Renal cortical epithelial cell (primary cell): ENCODE measurements at places on chromosomes 12 and 14.
A peak's percentile ranks its signal among the peaks of the same experiment; 100 is the strongest.

GRCh38 chr14:61153431-61153830, 127.7 kb downstream of the TMEM30B start:
- DNase-seq = peak; percentile 72

DNA sequence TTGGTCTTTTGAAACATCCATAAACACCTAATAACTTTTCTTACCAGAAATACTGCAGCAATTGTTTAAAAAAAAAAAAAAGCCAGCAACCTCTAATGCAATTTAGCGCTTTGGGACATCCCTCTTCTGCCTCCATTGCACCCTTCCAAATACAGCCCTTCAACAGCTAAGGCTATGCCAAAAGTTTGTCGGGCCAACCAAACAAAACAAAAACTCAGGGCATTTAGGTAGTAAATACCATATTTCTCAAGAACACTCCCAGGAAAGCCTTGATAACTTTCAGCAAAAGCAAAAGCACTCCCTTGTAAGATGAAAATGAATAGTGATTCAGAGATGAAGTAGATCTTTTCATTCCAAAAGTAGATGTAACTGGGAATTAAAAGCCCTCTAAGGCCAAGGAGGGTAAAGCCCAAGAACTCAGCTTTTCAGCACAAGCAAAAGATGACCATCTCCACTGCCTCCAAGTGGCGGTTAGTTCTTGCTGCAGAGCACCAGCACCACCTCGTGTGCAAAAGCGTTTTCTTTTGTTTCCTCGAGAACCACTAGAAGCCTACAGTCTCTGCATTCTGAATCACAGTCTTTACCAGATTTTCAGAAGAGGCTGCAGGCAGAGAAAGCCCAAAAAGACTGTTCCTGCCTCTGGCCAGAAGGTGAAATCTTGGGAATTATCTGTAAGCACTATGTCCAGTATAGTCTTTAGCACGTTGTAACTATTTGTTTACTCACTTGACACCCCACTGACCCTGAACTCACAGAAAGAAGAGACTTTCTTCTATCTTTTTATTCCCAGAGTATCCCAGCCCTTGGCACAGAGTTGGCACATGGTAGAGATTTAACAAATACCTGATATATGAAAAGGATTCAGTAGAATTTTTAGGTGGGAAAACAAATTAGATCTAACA, 53.1 kb downstream of the SIX6 start:
- peak; percentile 75 for DNase-seq

DNA sequence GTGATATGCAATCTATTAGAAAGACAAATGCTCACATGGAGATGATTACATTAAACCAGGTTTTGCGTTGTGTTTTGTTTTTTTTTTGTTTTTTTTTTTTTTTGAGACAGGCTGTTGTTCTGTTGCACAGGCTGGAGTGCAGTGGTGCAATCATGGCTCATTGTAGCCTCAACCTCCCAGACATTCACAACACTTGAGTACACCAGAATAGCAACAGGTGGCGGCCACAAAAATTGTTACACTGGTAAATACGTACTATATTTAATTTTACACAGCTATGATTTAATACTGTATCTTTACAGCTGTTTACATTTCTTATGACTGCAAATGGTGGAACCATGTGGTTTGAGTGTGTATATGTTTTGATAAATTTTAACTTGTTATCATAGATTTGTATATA, 60.0 kb downstream of the SCAF11 start:
- no peak for DNase-seq

DNA sequence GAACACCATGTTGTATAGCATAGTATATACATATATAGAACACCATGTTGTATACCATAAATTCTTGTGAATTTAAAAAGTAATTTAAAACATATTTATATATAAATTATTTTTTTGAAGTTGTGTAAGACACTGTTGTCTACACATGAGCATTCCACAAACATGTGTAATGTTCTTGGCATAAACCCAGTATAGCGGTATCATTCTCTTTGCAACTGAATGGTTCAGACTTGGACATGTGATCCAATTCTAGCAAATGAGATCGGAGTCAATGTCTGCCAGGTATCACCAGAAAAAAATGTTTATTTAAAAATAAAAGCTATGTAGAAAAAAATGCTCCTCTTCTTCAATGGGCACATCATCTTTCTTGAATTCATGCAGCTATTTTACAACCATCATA, 33.9 kb downstream of the CEP290 start:
- peak; percentile 15 for DNase-seq

DNA sequence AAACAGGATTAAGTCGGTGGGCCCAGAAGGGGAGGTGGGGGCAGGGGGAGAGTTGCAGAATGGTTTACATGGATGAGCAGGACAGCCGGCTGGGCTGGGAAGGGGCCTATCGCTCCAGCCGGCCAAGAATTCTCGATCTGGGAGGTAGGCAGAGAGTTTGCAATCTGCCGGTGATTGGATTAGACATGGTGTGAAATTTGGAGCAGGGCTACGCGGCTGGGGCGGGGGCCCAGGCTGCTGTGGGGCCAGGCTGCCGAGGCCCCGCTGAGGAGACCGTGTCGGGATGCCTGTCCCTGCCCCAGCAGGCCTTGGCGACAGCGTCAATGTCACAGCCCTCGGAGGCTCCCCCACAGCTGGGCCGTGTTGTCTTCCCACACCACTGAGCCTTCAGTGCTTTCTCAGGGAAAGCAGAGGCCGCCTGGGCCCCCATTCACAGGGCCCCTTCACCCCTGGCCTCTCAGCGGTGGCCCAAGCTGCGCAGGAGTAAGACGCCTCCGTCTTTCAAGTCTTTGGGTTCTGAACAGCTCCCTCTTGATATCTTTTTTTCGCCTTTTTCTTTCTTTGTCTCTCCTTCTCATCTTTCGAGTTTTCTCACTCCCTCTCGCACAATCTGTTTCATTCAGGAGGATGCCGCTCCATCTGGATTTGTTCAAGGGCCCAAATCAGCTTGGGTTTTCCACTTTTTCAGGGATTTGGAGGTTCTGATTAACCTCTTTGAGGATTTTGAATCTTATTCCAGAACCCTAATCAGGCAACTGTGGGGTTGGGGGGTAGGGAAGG, 117.5 kb upstream of the PARP11 start:
- DNase-seq = no peak

DNA sequence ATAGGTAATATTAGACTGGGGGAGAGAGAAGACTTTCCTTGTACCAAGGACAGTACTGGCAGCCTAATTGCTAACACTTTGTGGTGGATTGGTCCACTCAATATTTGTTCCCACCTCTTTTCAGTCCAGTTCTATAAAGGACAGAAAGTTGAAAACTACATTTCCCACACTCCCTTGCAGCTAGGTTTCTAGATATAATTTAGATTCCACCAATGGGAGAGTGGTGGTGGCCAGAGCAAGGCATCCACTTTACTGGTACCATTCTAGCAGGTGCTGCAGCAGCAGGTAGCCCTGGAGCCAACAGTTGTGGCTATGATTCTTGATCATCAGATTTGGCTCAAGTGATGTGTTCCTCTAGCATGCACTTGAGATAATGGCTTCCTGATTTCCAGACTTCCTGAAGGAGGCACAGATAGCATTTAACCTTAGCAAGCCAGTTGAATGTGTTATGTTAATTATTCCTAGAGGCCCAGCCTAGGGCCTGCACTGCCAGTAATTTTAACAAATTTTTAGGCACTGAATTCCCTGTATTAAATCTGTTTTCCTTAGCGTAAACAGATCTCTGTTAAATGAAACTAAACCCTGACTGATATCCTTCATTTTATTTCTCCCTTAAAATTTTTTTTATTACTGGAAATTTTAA, 24.4 kb downstream of the SLC38A1 start:
- no peak for DNase-seq

- no peak for DNase-seq
Measured at GRCh38 chr12:122116707-122117535, 38.4 kb downstream of the MLXIP start.

GRCh38 chr12:91327889-91328288, 145.3 kb upstream of the DCN start:
- no peak for DNase-seq

DNA sequence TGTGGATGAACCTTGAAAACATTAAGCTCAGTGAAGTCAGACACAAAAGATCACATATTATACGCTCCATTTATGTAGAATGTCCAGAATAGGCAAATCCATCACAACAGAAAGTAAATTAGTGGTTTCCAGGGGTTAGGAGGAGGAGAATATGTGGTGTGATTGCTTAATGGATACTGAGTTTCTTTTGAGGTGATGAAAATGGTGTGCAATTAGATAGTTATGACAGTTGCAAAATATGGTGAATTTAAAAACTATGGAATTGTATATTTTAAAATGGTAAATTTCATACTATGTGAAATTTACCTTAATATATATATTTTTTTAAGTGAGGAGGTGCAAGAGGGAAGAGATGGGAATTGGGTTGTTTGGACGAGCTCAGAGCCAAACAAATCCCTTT, 46.3 kb upstream of the KICS2 start:
- DNase-seq = no peak

GRCh38 chr14:51954031-51954430, 35.3 kb upstream of the RTRAF start:
- no peak for DNase-seq

DNA sequence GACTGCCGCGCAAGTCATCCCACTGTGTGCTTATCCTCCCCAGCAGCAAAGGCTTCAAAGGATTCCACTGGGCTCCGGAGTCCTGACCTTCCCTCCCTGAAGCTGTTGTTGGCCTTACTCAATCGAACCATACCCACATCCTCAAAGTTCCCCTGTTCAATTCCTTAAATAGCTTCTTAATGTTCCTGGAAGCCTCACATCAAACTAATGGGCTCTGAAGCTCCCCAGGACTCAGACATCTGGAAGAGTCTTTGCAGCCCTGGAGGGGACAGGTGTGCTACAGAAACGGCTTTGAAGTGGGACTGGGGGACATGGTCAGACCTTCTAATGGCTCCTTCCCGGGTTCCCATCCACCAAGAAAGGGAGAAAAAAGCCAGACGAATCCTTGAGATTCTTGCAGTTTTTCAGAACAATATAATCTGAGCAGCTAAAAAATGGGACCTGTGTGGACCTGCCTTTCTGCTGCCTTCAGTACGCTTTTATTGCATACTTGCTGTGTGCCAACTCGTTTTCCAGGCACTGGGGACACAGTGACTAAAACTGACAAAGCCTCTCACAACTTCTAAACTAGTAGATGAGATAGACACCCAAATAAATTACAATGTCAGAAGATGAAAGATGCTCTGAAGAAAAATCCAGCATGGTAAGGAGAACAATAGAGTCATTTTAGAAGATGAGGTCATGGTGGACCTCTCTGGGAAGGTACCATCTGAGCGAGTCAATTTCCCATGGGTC, 204.5 kb downstream of the MON2 start:
- DNase-seq = no peak

DNA sequence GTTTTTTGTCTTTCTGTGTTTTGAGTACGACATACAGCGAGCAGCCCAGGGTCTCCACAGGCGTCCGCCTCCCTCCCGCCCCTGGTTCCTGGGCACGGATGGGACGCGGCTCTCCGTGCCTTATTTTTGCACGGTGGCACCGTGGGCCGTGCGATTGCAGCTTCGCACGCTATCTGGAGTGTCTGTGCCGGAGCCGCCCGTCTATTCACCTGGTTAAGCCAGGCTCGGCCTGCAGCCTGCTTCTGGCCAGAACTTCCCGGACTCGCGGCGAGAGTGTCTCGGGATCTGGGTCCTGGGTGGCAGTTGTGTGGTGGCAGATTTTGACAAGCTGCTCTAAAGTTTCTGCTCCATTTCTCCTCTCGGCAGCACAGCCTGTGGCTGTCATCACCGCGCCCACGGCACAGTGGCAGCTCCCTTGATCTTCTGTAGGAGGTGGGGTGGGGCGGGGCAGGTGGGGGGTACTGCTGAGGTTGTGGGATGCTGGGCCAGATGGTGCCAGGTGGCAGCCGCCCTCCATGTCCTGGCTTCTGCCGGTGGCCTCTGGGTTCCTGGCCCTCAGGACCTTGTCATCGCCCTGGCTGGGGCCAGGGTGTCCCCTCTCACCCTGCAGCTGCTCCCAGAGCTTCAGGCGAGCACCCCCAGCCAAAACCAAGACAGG, 2.9 kb downstream of the MMP17 start:
- DNase-seq = peak; percentile 2

DNA sequence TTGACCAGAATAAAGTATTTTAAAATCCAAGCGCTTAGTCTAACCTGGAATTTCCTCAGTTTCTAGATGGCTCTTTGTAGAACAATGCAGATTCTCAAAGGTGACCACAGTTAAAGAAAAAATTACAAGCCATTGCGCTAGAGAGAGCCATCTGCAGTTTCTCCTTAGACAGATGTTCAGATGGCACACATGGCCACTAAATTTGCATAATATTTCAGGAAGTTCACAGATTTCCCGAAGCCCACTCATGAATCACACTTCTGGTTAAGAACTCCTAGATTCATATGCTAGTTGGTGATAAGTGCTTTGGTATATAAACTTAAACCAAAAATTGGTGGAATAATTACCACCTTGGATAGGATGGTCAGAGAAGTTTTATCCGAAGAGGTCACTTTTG, 749 bp downstream of the AKAP3 start:
- DNase-seq = no peak

DNA sequence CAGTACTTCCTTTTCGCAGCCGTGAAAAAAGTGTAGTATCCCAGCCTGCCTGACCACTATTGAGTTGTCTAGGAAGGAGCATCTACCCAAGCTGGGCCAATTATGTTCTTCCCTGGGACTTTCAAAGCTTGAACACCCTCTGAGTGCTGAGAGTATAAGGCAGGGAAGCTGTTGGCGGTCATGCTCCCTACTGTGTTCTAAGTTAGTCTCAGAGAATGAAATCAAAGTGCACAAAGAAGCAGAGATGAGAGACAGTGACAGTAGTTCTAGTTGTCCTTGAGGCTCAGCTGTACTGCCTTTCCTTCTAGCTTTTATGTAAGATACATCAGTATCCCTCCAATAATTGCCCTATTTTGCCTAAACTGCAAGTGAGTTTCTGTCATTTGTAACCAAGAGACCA, 427.1 kb upstream of the SEL1L start:
- DNase-seq = no peak

- no peak for DNase-seq
Measured at GRCh38 chr12:97257726-97258125, 204.9 kb upstream of the RMST start.

- DNase-seq = peak; percentile 85
Measured at GRCh38 chr14:97270308-97270707, 473.1 kb downstream of the VRK1 start.

DNA sequence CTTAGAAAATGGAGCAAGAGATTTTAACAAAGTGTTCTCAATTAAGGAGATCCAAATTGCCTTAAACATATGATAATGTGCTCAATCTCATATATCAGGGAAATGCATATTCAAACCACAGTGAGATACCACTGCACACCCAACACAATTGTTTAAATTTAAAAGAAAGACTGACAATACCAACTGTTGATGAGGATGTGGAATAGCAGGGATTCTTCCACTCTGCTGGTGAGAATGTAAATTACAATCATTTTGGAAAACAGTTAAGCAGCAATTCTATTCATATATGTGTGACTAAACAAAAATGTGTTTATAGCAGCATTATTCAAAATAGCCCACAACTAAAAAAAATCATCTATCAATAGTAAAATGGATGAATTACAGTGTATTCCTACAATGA, 144.2 kb downstream of the KICS2 start:
- DNase-seq = no peak
